ENCODE measurements at places on chromosomes 16 and 17.

DNA sequence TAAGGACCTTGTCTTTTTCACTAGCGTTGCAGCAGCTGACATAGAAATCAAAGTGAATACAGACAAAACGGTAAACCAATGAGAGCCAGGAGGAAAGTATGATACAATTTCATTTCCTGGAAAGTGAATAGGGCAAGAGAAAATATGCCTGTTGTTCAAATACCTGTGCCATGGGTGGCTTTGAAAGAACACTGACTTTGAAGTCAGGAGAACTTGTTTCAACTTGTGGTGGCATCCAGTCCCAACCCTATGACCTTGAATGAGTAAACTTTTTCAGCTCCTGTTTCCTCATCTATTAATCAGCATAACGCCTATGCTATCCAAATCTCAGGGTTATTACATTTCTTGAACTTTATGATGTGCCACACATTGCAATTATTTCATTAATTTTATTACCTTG lies 173.7 kb upstream of the HS3ST3A1 start:
- no peak for DNase-seq

DNA sequence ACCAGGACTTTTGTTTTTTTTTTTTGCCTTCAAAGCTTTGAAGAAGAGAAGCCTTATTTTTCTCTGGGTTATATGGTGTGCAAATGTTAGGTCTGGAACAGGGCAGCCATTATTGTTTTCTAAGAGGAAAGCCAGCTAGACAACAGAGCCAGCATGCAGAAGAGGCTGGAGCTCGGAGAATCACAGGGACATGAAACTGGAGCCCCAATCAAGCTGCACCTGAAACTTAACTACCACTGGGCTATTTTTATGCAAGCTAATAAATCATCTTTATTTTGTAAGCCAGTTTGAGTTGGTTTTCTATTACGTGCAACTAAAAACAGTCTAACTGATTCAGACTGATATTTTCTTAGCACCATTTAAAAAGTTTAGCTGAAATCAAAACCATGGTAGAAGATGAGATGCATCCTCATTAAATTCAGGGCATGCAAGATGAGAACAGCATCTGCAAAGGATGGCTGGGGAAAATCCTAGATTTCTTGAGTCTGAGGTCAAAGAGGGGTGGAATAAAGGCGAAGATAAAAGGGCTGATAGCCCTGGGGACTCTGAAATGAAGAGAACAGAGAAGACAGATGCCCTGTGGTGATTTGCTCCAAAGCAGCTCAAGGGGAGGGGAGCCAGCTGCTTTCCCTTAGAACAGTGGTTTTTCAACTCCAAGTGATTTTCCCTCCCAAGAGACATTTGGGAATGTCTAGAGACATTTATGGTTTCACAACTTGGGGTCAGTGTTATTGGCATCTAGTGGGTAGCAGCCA lies 177.1 kb upstream of the WSCD1 start:
- no peak for DNase-seq

DNA sequence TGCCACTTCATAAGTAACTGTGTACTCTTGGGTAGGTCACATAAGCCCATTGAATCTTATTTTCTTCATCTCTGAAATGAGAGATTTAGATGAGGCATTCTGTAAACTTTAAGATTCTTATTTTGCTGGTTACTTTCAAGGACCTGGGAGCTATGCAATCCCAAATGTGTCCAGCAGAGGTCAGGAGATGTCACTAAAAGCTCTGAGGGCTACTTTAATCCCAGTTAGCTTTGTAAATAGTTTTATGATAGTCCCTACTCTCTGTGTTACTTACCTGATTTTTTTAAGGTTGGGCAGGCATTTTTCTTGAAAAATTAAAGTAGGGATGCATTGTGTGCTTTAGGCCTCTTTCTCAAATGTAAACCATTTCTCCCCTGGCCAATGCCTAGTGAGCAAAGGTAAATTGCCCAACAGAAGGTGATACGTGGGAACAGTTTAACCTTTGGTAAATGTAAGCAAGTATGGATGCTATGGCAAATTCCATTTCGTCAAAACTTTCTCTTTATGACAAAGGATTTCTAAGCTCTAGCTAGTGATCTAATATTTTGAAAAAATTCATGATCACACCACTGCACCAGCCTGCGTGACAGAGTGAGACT lies 57.1 kb upstream of the WSB1 start:
- DNase-seq, result peak; percentile 72

GRCh38 chr16:56547949-56548567 lies 16.8 kb upstream of the MT4 start:
- no peak for DNase-seq

- no peak for DNase-seq
Observed at GRCh38 chr17:835263-835662, 53.1 kb downstream of the MRM3 start.

GRCh38 chr17:15273141-15273793 lies 8.1 kb upstream of the PMP22 start:
- DNase-seq, result no peak

- no peak for DNase-seq
Observed at GRCh38 chr16:7366041-7366440, 33.4 kb downstream of the RBFOX1 start.

DNA sequence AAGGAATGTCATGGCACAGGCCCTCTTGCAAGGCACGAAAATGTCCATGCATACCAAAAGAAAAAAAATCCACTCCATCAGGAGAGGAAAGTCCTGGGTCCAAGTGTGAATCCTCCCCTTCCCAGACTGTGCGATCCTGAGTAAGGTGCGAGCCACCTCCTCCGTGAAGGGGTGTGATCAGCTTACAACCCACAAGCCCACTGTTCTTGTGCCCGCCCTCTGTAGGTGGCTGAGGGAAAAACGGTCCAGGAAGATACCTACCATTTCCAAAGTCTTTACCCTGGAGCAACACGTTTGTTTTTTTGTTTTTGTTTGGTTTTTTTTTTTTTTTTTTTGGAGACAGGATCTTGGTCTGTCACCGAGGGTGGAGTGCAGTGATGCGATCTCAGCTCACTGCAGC lies 116.5 kb downstream of the ZNF423 start:
- DNase-seq, result no peak

GRCh38 chr17:39674702-39675389 lies 6.6 kb downstream of the PNMT start:
- DNase-seq, result no peak

DNA sequence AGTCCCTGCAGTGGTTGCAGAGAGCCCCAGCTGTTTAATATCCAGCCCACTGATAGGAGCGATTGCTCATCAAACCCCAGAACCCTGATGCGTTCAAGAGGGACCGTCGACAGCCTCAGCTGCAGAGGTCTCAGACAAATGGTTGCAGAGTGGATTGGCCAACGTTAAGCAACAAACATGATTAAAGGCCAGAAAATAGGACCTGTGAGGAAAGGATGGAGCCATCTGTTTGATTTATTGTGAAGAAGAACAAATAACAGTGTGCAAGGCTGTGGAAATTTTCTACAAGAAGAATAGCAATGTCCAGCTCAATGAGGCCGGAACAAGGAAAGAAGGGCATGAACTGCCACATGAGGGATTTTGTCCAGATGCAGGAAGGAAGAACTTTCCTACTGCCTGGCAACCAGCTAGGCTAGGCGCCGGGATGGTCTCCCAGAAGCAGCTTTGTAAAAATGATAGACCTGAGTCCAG lies 138.4 kb upstream of the DNAH9 start:
- DNase-seq, result no peak

DNA sequence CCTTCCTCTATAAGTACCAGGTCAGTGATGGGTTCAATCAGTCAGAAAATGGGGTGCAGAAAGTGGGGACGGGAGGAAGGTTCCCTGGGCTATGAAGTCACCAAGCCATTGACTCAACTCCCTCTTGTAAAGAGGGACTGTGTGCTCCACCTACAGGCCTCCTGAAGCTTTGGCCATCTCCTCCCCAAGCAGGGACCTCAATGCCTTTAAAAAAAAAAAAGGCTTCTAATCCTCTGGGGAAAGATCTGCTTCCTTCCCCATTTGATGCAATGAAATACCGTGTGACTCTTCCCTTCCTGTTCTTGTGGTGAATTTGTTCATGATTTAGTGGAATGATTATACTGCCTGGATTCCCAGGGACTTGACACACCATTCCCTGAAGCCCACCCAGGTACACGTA lies 30.8 kb downstream of the VWA3A start:
- DNase-seq, result no peak

DNA sequence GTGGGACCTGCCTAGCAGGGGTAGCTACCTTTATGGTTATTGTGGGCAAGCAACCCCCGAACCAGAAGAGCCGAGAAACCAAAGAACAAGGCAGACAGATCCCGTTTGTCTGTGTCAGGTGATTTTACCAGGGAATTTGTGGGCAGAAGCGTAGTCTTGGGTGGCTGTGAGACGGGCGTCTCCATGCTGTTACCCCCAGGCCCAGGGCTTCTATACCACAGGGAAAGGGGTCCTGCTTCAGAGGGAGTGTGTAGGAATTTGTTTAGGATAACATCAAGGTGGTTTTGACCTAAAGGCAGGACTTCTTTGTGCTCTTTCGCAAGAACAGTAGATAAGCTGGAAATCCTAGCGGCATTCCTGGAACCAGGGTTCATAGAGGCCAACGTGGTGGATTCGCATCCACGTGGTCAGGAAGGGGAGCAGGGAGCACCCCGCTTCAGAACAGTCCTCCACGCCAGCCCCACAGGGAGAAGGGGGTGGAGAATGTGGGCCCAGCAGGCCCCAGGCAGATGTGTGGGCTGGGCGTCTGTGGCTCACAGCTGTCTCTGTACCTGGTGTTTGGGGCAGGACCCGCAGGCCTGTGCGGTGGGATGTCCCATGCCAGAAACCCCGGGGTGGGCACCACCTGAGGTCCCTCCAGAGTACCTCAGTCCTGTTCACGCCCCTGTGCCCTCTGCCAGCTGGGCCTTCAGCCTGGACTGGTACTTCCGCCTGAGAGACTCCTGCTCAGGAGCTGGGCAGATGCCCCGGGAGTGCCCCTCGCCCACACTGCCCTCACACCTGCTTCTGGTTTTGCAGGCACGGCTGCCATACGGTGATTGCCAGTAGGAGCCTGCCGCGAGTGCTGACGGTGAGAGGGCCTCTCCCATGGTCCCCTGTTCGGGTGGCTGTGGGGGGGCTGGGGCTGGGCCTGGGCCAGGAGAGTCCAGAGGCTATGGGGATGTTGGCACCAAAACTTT lies 4.1 kb downstream of the DECR2 start:
- no peak for DNase-seq

DNA sequence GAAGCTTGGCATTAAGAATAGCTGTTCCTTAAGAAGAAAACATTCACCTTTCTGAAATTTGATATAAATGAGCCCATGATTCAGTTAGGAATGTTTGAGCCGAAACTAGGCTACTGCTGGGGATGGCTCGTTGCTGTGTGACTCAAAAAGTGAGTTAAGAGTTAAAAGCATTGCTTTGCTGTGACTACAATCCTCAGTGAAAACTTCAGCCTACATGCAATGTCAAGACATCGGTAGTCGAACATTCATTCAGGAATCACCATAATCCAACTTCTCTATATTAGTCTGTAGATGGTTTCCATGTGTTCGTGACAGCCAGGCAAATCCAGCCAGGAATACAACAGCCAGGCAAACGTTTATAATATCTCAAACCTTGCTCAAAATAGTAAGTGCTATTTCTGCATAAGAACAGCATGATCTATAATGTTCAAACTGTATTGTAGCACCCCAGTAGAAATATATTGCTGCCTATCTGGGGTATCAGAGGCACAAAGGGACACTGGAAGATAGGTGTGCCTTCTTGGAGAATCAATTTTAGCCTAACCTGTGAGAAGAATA lies 1225.1 kb downstream of the CDH8 start:
- no peak for DNase-seq

GRCh38 chr17:58384897-58385296 lies 32.4 kb downstream of the RNF43 start:
- DNase-seq, result no peak

DNA sequence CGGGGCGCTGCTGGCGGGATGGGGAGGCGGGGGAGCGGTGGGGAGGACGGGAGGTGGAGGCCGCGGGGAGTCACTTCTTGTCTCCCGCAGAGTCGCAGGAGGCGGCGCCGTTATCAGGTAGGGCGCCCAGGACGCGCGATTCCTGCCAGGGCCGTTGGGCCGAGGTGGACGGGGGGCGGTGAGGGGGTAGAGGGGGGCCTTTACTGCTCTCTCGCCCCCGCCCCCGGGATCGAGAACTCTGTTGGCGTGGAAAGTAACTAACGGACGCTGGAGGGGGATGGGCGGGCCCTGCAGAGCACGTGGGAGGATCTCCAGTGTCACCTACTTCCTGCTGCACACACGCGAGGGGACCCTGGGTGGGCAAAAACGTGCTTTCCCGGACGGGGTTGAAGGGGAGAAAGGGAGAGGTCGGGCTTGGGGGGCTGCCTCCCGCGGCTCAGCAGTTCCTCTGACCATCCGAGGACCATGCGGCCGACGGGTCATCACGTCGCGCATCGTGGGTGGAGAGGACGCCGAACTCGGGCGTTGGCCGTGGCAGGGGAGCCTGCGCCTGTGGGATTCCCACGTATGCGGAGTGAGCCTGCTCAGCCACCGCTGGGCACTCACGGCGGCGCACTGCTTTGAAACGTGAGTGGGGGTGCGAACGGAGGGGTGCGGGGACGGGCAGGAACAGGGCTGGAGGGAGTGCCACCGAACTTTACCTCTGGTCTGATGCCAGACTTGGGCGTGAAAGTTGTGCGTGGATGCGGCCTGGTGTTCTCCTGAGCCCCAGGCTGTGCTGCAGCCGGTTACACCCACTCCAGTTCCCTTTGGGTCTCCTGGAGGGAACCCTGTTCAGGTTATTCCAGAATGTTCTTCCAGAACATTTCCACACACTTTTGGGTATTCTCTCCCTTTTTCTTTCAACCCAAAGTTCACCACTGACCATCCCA lies 569 bp downstream of the PRSS21 start:
- no peak for DNase-seq

- no peak for DNase-seq
Observed at GRCh38 chr16:28495098-28495793, 803 bp downstream of the APOBR start.

DNA sequence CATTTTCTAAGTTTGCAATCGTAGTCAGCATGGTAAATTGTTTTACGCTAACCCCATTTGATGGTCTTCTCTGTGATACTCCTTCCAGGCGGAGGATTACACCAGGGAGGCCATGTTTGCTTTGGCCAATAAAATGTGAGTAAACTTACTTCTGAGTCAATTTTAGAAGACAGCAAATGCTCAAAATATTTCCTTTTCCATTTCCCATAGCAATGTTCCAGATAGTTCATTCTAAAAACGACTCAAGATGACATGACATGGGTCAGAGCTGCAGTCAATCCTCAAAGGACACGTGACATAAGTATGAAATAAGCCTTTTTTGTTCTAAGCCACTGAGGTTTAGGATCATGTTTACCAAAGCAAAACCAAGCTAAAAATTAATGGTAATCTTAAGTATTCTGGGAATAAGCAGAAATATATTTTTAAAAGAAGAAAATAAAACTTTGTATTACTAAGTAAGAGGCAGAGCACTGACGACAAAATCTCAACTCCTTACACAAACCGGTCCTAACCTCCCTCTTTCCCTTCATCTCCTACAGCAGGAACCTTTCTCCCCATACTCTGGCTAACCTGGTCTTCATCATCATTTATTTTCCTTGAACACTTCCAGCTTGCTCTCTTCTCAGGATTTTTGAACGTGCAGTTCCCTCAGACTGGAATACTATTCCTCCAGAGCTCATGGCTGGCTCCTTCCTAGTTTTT lies 266.2 kb downstream of the CEP112 start:
- DNase-seq, result no peak

Measured in activated gamma-delta T cell treated with anti-CD3 and anti-CD28 coated beads, Interleukin-2, amount 50 U/mL, for 16 hours (primary cell).